Iris pigment epithelial cell (primary cell): ENCODE measurements at places on chromosomes 6 and 20.

- DNase-seq, result no peak
Observed at GRCh38 chr20:23091721-23092383, 5.7 kb upstream of the CD93 start.

GRCh38 chr20:4470375-4470774 lies 251.3 kb upstream of the PRND start:
- peak; percentile 37 for DNase-seq

- DNase-seq, result no peak
Observed at GRCh38 chr6:14197118-14197517, 79.5 kb downstream of the CD83 start.

DNA sequence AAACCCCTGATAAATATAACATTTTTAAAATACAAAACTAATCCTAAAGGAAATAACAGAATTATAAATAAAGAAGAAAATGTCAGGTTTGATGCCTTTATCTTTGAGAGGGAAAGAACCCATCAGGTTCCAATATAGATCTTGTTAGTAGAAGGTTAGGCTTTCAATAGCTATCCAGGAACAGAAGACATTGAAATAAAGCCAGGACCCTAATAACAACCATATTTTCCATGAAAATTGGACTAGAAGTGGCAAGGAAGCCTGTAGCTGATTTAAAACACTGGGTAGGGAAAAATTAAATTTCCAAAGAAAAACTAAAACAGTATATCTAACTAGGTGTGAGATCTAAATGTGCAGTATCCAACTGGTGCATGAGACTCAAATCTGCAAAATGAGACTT lies 185.2 kb upstream of the STXBP5 start:
- DNase-seq, result no peak

GRCh38 chr20:31494131-31494530 lies 19.0 kb downstream of the REM1 start:
- DNase-seq, result peak; percentile 55

GRCh38 chr6:132063204-132063603 lies 112.0 kb upstream of the CCN2 start:
- DNase-seq, result peak; percentile 96

GRCh38 chr6:142333431-142333830 lies 31.6 kb downstream of the ADGRG6 start:
- DNase-seq, result no peak

DNA sequence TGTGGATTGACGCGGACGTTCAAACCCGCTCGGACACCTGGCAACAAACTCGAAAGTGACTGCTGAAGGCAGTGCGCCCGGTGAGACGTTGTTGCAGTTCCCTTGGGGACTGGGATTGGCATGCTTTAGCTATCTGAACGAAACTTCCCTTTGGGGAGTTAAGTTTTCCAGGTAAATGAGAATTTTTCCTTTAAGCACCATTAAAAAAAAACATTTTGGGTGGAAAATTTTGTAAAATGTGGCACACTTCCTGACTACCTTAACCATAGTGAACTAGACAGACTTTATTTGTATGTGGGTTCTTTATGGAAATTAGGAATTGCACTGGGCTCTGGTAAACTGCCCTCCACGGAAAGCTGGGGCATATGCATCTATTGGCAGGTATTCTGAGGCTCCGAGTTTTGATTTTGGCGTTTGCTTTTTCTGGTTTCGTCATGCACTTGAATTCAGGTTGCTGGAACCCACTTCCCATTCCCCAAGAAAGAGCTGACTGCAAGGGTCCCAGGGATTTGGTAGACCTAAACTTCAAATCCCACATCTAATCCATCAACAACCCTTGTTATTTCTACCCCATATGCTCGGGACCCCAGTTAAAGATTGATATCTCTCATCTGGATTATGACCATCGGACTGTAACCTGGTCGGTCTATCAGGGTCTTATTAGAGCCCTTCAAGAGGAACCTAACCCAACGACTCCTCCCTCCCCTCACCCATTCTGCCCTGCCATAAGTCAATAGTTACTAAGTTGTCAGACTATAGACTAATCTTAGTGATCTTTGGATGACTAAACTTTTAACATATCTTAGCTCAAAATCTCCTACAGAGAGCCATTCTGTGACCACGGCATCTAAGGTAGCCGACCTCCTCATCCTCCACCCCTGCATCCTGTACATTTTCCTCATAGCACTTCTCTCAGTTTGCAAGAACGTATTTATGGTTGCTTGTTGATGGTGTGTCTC lies 800 bp upstream of the DYNLT1 start:
- no peak for DNase-seq

GRCh38 chr20:18466574-18466893 lies 296 bp downstream of the DZANK1 start:
- DNase-seq, result no peak
